ENCODE measurements at places on chromosomes 7 and 10.

- no peak for DNase-seq
These were observed 183.7 kb downstream of the SORCS1 start for GRCh38 chr10:106980495-106981451.

DNA sequence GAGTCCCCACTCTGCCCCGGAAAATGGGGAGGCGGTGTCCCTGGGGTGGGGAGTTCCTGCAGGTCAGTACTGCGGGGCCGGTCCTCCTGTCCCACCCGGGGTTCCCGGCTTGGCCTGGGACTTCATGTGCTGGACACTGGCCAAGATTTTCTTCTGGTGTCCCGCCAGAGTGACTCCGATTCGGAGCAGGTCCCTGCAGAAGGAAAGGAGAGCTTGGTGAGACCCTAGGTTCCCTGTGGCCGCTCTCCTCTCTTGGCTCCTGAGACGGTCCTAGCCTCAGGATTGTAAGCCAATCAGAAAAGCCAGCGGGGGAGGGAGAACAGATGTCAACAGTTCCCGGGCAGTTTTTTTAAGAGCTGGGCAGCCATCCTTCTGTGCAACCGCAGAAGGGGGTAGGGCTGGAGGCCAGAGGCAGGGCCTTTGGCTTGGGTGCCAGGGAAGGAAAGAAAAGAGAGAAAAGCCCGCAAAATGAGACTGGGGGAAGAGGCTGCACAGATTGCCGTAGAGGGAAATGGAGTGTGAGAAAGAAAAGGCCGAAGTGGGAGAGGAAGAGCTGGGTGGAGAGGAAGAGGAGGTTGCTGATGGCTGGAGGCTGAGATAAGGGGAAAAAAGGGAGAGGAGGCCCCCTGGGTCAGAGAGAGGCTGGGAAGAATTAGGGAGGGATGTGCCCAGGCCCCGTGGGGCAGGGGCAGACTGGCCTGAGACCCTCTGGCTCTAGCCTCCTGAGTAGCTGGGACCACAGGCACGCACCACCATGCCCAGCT, 23.7 kb downstream of the EPHB4 start:
- DNase-seq, result no peak

DNA sequence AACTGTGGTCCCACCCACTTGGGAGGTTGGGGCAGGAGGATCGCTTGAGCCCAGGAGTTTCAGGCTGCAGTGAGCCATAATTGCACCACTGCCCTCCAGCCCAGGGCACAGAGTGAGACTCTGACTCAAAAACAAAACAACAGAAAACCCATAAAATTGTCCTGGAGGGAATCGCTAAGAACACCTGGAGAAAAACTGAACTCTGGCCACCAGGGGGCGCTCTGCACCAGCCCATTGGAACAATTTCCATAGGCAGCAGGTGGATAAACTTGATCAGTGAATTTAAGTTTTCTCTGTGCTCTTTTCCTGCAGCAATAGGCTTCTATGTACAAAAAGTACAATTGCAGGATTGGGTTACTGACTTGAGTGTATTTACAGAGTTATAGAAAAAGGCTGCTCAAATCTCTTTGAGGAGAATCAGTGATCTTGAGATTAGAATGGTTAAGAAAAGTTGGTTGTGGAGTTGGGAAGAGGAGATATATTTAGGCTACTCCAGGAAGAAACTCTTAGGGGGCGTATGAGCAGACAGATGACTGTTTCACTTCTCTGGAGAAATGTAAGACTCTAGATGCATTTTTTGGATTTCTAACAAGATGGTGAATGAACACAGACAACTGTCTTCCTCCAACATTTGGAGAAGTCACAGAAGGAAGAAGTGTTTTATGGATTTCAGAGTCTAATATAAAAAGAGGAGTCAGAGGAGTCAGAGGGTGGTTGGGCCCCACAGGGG, 274.9 kb upstream of the GALNT17 start:
- peak; percentile 31 for DNase-seq

DNA sequence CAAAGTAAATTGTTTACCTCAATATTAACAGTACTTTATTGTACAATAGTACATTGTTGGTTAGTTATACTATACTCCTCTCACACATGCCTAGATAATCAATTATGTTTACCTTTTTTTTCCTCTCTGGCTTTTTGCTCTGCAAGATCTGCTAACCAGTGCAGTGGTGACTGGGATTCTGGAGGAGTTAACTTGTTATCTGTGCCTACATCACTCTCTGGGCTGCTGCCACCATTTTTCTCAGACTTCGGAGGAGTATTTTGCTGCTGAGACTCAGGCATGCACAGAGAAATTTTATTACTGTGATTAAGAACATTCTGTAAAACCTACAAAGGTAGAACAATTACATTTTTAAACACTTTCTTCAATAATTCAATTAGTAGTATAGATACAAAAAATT, 59.7 kb downstream of the NRBF2 start:
- no peak for DNase-seq

- no peak for DNase-seq
These were observed 274 bp downstream of the PITX3 start for GRCh38 chr10:102241032-102241443.

DNA sequence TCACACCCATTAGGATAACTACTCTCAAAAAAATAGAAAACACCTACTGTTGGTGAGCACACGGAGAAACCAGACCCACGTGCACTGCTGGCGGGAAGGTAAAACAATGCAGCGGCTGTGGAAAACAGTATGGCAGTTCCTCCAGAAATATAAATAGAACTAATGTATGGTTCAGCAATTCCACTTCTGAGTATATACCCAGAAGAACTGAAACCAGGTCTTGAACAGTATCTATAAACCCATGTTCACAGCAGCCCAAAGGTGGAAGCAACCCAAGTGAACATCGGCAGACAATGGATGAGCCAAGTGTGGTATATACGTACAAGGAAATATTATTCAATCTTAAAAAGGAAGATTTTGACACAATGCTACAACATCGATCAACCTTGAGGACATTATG, 164.7 kb downstream of the ZMYND11 start:
- no peak for DNase-seq

DNA sequence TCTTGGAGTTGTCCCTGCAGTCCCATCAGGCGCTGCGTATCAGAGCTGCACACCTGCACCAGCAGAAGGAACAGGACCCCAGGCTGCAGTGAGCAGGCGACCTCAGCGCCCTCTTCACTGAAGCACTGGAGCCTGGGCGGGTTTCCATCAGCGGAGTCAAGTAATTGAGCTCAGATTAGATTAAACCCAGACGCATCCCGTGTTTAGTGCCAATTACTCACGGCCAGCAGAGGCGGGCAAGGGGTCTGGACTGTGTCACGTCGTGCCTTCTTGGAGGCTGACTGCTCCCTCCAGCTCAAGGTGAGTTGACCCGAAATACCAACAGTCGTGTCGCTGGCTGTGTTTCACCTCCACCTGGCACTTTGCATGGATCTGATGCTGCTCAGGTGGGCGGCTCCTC, 123.6 kb downstream of the CXCL12 start:
- DNase-seq, result no peak

DNA sequence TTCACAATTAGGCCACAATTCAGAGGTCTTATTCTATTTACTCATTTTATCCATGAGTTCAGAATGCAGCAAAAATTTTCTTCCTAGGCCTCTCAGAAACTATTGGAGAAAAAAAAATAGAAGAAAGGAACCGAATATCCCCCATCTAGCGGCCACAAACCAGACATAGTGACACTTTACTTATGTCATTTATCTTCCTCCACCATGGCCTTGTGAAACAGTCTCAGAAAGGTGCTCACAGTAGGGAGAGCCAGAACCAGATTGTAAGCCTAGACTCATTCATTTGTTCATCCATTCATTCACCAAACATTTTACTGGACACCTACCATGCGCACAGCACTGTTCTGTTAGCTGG, 16.0 kb downstream of the CREB3L2 start:
- no peak for DNase-seq

DNA sequence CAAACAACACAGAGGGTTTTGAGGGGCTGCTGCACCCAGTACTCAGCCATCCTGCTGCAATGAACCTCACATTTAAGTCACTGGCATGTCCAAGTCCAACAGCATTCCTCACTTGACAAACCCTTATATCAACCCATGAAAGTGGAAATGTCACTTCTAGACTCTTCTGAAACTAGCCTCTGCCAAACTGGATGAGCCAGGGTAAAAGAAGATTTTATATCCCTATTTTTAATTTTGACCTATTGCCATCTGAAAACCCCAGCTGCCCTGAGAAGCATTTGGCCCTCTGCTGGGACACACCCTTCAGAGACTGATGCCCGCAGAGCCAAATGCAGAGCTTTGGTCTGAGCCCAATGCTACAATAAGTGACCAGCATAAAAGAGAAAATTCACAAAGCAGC, 201.1 kb downstream of the ANK3 start:
- no peak for DNase-seq

- DNase-seq, result no peak
These were observed 5.1 kb downstream of the UNC5B start for GRCh38 chr10:71217266-71218045.

DNA sequence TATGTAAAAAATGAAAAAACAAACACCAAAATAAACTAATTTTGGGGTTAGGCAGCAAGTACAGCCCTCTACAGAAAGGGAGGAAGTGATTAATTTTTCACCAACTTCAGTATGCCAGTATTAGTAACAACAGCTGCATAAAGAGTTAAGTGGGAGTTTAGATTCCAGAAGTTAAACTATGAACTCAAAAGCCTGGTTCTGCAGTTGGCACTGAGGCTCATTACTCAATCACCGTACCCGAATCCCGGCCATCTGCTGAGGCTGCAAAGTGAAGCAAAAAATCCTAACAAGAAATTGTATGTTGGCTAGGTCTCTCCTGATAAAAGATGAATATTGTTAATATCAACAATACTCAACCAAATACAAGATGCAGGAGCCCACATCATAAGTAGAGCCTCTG, 4.0 kb downstream of the NUDT5 start:
- no peak for DNase-seq

- no peak for DNase-seq
These were observed 683 bp upstream of the ANKRD22 start for GRCh38 chr10:88852327-88852726.

DNA sequence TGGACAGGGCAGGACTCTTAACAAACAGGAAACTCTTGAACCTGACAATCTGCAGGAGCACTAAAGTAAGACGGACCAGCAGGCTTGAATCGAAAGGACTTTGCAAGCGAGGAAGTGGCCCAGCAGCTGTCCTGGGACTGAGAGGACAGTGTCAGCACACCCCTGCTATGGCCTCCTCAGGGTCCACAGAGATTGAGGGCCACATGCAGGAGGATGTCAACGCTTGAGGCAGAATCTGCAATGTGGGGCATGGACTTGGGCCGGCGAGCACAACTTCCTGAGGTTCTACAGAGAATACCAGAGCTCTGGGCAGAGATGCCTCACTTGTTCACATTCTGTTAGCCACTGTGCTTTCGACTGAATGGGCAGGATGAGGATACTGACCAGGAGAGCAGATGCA, 84.4 kb upstream of the EFCAB10 start:
- DNase-seq, result no peak

DNA sequence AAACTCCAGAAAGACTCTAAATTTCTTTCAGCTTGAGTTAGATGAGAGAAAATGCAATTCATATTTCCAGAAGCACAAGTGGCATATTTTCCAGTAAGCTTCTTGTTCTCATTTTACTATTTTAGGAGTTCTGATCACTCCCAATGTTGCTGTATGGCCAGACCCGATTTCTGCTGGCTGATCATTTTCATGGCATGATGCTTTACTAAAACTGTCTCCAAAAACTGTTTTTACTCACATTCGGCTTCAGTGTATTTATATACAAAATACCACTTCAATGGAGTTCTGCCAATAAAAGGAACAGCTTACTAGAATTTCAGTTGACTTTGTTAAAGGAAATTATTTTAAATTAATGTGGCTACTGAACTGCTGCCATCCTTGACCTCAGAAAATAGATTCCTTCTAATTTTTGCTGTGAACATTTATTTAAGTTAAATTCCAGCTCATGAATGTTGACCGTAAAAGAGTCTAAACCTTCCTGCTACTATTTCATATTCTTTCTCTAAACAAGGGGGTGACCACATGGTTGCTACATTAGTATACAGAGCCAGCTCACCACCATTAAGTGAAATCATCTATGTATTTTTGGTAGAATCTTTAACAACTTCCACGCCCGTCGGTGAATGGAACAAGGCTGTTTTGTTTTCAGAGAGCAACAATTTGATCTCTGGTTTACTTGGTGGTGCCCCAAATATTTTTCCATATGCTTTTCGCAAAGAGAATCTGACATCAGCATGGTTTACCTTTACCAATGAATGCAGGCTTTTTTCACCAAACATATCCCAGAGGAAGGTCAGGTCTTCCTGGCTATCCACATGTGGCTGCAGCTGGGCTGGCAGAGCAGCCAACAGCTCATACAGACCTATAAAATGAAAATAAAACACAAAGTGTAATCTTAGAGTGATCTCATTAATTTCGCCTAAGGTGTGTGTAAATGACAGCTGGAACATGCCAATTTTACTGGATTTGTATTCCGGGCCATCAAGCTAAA, 101.2 kb downstream of the MPP7 start:
- DNase-seq, result no peak

DNA sequence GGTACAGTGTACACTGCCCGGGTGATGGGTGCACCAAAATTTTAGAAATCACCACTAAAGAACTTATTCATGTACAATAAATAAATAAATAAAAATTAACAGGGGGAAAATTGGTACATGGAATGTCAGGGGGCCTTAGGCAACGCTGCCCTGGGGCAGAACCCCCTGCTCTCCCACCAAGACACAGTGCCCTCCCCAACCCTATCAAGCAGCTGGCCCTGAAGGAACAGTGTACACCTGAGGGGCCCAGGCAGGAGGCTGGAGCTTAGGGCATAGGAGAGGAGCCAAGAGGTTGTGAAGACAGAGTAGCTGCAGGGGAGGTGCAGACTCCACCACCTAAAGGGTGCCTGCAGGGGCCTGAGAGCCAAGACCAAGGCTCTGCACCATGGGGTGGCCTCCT, 128.8 kb downstream of the BMS1 start:
- no peak for DNase-seq

DNA sequence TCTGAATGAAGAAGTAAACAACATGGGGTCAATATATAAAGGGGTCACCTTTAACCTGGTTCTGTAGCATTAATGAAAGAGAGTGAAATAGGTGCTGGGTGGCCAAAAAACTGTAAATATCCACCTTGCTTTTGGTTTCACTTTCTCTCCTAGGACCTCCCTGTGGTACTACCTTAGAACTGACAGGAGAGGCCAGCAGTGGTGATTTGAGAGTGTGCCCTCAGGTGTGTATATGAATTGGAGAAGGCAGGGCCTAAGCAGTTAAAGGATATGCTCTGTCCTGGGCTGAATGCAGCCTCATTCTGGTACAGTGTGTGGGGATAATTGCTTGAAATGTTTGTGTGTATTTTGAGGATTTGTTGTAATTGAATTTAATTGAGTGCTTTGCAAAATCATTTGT, 62.0 kb downstream of the BBS9 start:
- DNase-seq, result no peak

DNA sequence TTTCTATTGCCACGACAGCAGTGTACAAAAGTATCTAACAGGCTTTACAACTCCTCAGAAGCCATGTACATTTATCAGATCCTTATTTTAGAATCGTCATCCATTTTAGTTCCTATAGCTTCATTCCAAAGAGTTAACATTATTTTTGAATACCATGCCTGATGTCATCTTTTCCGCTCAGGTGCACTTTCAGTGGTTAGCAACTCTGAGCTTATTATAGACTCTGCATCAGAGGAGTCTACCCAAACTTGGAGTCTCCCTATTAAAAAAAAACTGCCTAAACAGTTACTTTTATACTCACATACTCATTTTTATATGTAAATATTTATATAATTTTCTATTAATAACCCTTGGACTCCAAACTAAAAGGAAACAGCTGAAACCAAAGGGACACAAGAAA, 31.6 kb upstream of the PRSS37 start:
- DNase-seq, result no peak

Measured in stimulated activated CD8-positive, alpha-beta memory T cell treated with anti-CD3 and anti-CD28 coated beads, Interleukin-7, amount 100 ng/mL, for 4 hours (primary cell).